ELF-1 (cell line): ENCODE measurements at places on chromosomes 3 and 15.
A peak's percentile ranks its signal among the peaks of the same experiment; 100 is the strongest.

- peak; percentile 93 for DNase-seq
Measured at GRCh38 chr15:77907824-77908751, 169.4 kb downstream of the TBC1D2B start.

DNA sequence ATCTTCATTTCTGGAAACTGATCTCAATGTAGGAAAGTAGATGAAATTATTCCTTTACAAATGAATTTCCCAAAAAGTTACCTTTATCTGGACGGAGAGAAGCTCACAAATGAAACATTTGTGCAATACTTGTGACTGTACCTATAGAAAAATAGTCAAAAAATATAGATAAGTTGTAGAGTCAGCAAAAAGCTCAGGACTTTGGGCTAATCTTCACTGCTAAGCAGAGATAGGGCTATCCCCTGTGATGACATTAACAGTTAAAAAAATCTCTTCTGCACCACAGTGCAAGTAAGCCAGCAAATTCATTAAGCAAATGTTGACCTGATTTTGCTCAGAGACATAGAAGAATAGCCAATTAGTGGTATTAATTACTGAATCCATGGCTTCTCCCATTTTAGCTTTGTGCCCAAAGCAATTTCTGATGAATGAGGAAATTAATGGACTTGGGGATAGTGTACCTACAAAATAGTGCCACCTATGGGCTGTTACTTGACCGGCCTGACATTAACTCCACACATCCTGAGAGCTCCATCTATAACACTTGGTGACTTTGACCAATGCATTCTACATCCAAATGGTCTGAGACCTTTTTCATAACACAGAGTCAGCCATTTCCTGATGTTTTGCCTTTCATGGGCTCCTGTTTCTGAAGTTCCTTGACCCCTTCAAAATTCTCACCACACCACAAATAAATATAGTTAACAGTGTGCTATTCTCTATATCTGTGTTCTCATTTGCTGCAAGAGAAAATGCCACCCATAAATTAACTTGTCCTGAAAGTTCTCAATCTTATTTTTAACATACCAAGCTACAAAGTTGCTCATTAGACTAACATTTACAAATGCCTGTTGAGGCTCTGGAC is 105.0 kb downstream of the SSR3 start:
- no peak for DNase-seq

DNA sequence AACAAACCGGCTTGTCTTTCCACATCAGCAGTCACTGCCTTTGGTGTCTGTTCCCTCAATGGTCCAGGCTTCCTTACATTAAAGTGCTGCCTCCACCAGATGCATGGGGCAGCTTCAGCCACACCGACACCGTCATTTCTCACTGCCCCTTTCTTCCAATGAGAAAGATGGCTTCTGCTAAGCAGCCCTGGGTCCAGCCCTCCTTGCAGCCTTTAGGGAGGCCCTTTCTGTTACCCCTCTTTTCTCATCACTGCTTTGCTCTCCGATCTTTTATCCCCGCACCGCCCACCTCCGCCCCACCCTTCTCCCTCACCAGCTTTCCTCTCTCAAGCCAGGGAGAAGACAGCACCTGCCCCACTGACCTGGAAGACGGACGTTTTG is 28.2 kb upstream of the CXCR6 start:
- DNase-seq: no peak

DNA sequence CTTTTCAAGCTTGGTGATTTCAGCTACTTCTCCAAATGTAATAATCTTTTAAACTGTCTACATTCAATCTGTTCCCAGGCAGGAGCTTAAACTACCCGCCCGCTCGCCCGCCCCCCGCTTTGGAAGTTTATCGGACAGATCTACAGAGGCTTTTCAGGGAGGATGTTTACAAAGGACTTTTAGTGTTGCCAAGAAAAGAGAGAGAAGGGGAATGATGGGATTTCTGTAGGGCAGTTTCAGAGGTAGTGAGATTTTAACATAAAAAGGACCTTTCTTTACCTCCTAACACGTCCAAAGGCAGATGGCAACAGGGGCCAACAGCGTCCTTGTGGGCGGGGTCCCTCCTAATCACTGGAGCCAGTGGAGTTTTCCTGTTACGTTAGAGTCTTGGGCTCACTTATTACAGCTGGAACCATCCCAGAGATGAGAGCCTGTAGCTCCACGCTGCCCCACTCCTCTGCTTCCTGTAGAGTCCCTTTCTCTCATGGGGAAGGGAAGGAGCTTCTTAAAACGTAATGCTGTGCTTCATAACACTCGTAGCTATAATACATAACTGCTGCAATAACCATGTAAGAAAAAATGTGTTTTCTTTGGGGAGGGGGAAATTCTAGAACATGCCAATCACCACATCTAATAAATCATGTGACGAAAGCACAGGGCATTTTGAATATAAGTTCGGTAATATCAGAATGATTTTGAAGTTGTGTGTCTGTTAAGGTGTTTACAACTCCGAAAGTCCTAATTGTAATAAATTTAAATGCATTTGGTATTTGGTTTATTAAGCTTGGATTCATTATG is 30.9 kb downstream of the HES1 start:
- peak; percentile 54 for DNase-seq

DNA sequence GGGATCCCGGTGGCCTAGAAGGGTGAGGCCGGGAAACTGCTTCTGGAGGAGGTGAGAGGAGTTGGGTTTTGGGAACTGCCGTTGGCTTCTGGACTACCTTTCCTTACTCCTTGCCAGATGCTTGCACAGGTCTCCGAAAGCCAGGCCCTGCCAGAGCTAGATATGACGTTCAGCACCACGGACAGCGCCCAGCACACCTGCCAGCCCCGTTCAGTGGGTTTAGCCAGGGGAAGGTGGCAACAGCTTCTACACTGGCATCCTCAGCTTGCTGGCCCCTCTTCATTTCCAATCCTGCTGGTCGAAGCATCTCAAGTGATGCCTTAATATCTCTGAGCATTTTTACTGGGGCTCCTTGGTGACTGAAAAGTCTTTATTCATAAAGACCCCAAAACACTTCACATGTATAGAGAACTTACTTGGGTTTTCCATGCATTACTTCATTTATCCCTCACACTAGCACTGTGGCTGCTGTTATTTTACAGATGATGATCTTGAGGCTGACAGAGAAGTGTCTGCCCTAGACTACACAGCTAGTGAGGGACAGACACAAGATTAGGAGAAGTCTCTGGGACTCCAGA is 21.9 kb downstream of the HCN4 start:
- peak; percentile 78 for DNase-seq

DNA sequence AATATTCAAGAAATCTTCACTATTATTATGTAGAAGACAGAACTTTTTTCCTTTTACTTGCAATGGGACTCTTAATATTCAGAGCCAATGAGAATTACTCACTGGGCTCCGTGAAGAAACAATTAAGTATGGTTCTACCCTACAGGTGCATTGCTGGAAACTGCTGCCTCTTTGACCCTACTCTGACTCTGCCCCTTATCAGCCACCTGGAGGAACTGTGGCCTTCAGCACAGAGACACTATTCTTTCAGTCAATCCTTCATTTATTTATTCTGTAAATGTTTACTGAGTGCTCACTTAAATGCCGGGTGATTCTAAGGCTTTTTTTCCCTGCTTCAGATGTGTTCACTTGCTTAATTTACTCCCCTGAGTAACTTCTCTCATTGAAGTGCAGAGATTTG is 163.2 kb downstream of the SYNPR start:
- no peak for DNase-seq

GRCh38 chr3:173411375-173411973 is 13.9 kb downstream of the NLGN1 start:
- DNase-seq: no peak

GRCh38 chr3:15889936-15890335 is 92.2 kb upstream of the ANKRD28 start:
- no peak for DNase-seq

GRCh38 chr3:143697975-143698374 is 150.3 kb downstream of the SLC9A9 start:
- no peak for DNase-seq

GRCh38 chr3:149307435-149307783 is 26.0 kb downstream of the TM4SF18 start:
- no peak for DNase-seq

- no peak for DNase-seq
Measured at GRCh38 chr3:62479326-62479725, 106.0 kb upstream of the FEZF2 start.

GRCh38 chr3:124779751-124780191 is 49.5 kb downstream of the UMPS start:
- no peak for DNase-seq

- no peak for DNase-seq
Measured at GRCh38 chr3:123696808-123697207, 112.0 kb upstream of the HACD2 start.

DNA sequence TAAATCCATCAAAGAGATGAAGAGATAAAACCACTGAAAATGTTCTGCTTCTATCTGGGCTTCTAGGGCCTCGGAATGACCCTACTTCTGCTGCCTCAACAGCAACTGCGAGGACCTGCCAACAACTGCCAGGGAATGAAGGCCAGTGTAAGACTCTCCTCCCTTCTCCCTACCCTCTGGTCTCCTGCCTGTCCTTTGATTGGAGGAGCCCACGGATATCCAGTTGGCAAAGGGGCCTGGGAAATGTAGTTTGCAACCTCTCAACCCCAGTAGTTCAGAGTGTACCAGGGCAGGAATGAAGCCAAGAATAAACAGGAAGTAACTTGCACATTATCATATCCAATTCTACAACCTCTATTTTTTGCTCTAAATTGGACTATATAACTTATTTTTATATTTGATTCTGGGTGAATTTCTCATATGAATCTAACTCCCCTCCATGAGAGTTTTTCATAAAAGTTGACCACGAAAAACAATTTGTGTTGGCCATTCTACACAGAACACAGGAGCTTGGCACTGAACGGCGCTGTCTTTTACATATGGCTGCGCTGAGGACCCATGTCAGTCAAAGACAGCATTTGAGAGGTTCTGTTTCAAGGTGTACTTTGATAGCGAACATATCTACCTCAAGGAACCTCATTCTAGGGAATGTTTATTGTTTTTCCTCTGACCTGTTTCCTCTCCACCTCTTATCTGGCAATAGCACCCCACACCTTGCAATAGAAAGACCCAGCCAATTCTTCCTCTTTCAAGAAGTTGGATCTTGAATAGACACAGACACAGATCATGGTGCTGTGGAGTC is 91.1 kb upstream of the RNF7 start:
- DNase-seq: peak; percentile 75

DNA sequence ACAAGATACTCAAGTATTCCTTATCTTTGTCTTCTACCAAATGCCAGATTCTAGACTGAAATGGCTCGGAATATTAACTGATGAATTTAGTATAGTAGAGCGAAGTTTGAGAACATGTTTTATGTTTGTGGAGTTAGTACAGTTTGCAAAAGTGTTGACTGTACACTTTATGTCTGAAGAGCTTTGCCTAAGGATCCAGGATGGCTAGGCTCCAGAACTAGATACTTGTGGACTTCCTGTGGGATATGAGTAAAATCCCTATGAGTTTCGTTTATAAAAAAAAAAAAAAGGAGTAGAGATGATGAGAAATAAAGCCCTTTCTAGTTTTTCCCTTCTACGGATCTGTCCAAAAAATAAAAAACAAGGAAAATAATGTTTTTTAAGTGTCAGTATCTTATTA is 96.7 kb downstream of the TP63 start:
- DNase-seq: no peak

- no peak for DNase-seq
Measured at GRCh38 chr15:73578026-73578425, 55.2 kb downstream of the NPTN start.

GRCh38 chr15:40769274-40770146 is at the start of gene C15orf62:
Gene C15orf62, plus strand, starts transcription at chr15:40769980. Its CDS starts 516 bp downstream, at chr15:40770496.
- no peak for DNase-seq

GRCh38 chr3:74273091-74273490 is 341.4 kb downstream of the CNTN3 start:
- no peak for DNase-seq

DNA sequence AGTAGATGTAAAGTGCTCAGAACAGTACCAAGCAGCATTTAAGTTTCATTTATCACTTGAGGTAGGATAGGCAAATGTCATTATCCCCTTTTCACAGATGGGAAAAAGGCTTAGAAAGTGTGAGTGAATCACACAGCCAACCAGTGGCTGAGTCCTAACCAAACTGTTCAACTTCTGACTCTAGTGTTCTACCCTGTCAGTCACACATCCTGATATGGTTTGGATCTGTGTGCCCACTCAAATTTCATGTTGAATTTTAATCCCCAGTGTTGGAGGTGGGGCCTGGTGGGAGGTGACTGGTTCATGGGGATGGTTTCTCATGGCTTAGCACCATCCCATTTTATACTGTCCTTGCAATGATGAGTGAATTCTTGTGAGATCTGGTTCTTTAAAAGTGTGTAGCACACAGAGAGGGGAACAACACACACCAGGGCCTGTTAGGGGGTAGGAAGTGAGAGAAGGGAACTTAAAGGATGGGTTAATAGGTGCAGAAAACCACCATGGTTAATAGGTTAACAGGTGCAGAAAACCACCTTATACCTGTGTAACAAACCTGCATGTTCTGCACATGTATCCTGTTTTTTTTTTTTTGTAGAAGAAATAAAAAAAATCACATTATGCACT is 304.7 kb downstream of the SUCLG2 start:
- no peak for DNase-seq

DNA sequence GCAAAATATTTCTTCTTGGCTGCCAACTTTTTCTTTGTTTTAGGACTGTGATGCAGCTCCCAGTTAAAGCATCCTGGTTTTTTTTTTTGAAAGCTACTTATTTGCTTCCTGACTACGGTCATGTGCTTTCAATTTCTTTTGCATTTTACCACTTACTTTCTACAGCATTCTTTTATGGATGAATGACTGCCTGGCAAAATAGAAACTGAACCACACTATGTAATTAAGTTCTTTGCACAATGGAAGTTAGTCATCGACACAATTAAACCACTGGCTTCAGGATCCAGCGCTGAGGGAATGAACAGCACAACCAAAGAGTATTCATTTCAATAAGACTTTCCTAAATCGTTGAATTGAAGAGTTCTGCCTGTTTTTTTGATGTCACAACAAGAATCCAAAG is 82.2 kb upstream of the EPHA3 start:
- DNase-seq: no peak

DNA sequence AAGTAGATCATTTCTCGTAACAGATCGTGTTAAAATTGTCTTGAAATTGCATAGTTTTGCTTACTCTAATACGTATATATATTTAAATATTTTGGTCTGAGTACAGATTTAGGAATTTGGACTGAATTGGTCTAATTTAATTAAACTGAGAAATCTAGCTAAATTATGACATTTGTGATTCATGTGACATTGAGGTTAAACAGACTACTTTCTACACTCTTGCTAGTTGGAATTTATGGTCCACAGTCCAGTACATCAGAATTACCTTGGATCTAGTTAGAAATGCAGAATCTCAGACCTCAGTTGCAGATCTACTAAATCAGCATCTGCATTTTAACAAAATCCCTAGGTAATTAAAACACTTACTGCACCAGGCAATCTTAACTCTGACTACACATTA is 609.7 kb upstream of the GOLIM4 start:
- no peak for DNase-seq

- no peak for DNase-seq
Measured at GRCh38 chr15:98111806-98112205, 151.3 kb downstream of the ARRDC4 start.

GRCh38 chr15:29035336-29036285 is 149.8 kb downstream of the APBA2 start:
- DNase-seq: no peak
